ENCODE measurements at places on chromosomes 11 and 22.
A peak's percentile ranks its signal among the peaks of the same experiment; 100 is the strongest.

DNA sequence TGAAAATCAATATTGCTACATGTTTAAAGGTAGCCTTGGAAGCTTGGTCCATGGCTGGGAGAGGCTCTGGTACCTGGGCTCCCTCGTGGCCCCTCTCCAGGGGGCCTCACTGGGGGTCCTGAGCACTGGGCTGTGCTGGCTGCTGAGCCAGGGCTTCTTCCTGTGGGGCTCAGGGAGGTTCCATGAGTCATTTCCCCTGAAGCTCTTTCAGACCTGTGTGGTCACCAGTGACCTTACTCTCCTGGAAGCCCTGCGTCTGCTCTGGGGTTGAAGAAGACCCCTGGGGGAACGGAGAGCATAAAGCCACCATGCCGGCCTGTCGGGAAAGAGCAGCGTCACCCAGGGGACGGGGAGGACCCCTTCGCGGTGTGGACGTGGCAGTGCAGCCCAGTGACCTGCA, 389.0 kb downstream of the TBC1D22A start:
- DNase-seq = peak; percentile 59

- no peak for DNase-seq
Observed at GRCh38 chr11:29879560-29879959, 137.3 kb downstream of the KCNA4 start.

- no peak for DNase-seq
Observed at GRCh38 chr22:25366408-25366807, 147.0 kb downstream of the CRYBB2 start.

DNA sequence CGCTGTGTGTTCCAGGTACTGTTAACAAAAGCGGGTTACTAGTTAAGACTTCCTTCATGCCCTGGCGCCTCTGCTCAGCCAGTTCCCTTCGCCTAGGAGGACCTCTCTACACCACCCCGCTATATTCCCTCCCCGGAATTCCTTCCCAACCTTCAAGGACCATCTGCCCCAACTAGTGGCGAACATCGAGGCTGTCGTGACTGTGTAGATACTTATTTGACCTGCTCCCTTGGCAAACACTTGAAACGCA, 450 bp upstream of the BCL2L13 start:
- no peak for DNase-seq

GRCh38 chr11:114566276-114566675, 6.6 kb upstream of the NXPE1 start:
- no peak for DNase-seq

- DNase-seq = peak; percentile 93
Observed at GRCh38 chr11:62728171-62728988, at the start of gene TTC9C. Gene TTC9C (plus strand): TSS chr11:62728486. CDS start chr11:62728849, 363 bp downstream.

GRCh38 chr11:64316672-64317324, 561 bp downstream of the TRMT112 start:
- DNase-seq = no peak

DNA sequence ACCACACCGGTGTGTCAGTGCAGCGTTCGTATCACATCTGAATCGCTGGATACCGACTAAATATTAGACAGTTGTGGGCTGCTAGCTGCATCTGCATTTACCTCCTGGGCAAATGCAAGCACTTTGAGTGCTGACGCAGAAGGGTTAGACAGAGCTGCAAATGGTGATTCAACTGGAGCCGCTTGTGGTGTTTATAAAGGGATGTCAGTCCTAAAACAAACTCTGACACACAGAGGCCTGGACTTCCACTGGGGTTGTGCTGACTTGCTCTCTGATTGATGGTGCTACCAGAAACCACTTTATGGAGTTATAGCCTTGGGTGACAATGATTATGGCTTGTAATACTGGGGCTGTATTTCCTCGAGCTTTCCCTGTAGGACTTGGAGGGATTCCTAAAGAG, 374.4 kb downstream of the NTM start:
- DNase-seq = peak; percentile 78

Data from EL (cell line).